ENCODE measurements at places on chromosomes 7 and 10. TPM values are rescaled to one million over a fixed set of nuclear protein-coding genes. Genes with fewer than 3 reads are reported as not detected.

DNA sequence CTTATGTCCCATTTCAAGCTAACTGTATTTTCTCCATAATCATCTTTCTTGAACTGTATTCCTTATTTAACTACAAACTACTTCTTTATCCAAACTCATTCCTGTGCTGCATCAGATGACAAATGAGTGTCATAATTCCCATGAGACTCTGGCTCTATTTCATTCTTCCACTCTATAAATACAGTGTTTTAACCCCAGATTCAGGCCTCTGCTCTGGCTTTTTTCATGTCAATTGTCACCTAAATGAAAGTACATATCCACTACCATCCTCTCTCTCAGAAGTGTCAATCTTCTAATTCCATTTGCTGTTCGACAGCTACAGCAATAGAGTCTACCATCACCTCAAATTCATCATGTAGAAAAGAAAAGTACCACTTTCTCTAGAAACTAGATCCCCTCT is 172.7 kb downstream of the CACNA2D1 start:
- no peak overlapping the region for H3K27ac ChIP-seq
- H3K4me1 ChIP-seq, result no peaks in the 10 kb centered on the region
- H3K4me3 ChIP-seq, result no peak overlapping the region
- no peaks in the 10 kb centered on the region for H3K36me3 ChIP-seq
- no peak for DNase-seq

Gene SLC26A5
- polyA plus RNA-seq, result not detected

GRCh38 chr7:22193450-22193983 is 163.4 kb downstream of the RAPGEF5 start:
- peaks cover 8% of the 10 kb centered on the region for H3K4me1 ChIP-seq
- H3K4me3 ChIP-seq, result peak overlapping the region; percentile 36
- DNase-seq, result peak; percentile 71
- no peaks in the 10 kb centered on the region for H3K27me3 ChIP-seq

DNA sequence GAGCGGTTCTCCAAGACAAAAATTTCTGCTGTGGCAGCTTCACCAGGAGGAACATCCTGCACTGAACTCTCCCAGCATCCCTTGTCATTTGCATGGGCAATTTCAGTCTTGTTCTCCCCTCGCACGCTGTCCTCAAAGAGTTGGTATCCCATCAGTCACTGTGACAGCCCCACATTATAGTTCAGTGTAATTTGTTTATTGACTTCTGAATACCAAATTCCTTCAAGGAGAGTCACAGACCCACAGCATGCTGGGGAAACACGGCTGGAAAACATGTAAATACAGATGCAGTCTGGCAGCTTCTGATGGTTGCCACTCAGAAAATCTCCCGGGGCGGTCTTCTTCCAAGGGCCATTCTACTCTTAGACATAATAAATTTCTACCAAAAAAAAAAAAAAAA is 151.0 kb upstream of the NEBL start:
- no peaks in the 10 kb centered on the region for H3K27me3 ChIP-seq
- H3K36me3 ChIP-seq, result no peaks in the 10 kb centered on the region
- no peak overlapping the region for H3K27ac ChIP-seq
- H3K4me3 ChIP-seq, result no peak overlapping the region
- H3K4me1 ChIP-seq, result no peaks in the 10 kb centered on the region

DNA sequence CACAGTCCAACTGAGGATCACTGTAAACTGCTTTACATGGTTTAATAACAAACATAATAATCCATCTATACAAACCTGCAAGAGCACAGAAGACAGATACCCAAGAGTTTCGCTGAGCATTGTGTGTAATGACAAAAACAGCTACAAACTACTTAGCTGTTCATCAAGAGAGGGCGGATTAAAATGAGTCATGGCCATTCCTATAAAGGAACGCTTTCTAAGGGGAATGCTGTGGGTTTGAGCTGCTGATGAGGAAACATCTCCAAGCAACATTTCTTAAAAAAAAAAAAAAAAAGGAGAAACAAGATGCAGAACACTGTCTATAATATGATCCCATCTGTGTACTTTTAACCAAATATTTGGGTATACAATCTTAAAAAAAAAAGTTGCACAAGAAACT is 33.8 kb downstream of the VOPP1 start:
- H3K4me1 ChIP-seq, result peaks cover 17% of the 10 kb centered on the region
- H3K27ac ChIP-seq, result no peak overlapping the region
- DNase-seq, result no peak
- H3K4me3 ChIP-seq, result no peak overlapping the region
- no peaks in the 10 kb centered on the region for H3K27me3 ChIP-seq
